T-helper 22 cell (primary cell): ENCODE measurements at places on chromosomes 6 and 20.

DNA sequence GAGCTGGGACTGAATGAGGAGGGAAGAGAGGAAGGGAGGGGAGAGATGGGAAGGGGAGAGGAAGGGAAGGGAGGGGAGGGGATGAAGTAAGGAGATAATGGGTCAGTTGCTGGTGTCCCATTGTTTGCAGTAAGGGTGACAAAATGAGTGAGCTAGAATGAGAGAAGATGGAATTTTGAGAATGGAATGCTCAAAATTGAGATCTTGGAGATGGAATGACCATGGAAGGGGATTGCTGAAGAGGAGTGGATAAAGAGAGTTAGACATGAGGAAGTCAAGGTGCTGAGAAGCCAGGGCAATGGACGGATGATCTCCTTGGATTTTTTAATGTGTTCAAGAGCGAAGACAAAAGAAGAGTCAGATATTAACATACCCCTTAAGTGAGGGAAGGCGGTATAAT, 80.5 kb upstream of the SSTR4 start:
- no peak for DNase-seq

- peak; percentile 45 for DNase-seq
These were observed 3.1 kb upstream of the ULBP2 start for GRCh38 chr6:149938571-149939355.

GRCh38 chr6:169041078-169041477, 212.6 kb downstream of the THBS2 start:
- DNase-seq, result no peak

- no peak for DNase-seq
These were observed 94.8 kb downstream of the STXBP5 start for GRCh38 chr6:147299035-147299434.

DNA sequence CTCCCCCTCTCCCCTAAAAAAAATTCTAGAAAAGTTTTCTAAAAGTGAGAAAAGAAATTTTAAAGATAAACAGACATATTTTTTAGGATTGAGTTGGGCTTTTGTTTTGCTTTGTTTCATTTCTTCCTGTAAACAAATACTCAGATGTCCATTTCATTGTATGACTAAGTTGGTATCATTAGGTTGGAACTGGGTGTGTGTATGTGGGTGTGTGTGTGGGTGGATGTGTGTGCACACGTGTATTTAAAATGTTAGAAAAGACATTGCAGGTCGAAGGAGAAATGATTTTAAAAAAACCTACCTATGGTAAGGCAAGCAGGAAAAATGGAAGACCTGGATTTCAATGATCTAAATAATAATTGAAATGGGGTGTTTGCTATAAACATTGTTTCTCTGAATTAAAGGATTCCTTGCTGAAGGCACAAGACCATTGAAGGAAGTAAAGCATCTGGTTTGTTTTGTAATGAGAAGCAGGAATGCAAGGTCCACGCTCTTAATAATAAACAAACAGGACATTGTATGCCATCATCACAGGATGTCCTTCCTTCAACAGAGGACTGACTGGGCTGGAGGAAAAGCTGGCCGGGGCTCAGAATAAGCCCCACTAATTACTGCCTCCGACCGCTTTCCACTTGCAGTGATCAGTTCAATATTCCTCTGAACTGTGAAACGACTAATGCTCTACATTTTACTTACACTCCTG, 996 bp upstream of the PRDM1 start:
- no peak for DNase-seq
